ENCODE measurements at places on chromosomes 5 and 9.

- no peak for DNase-seq
Observed at GRCh38 chr5:107894361-107894760, 223.6 kb upstream of the EFNA5 start.

DNA sequence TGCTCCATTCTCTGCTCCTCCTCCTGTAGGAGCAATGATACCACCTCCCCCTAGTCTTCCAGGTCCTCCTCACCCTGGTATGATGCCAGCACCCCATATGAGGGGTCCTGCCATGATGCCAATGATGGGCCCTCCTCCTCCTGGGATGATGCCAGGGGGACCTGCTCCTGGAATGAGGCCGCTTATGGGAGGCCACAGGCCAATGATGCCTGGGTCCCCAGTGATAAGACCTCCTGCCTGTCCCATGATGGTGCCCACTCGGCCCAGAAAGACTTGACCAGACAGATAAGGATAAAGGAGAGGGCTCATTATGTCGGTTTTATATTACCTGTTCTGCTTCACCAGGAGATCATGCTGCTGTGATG lies 26.2 kb upstream of the IQGAP2 start:
- DNase-seq: no peak

GRCh38 chr9:125399666-125400065 lies 138.0 kb downstream of the GAPVD1 start:
- no peak for DNase-seq

GRCh38 chr9:113222482-113222841 lies 1.1 kb downstream of the SLC31A1 start:
- DNase-seq: peak; percentile 62

- peak; percentile 3 for DNase-seq
Observed at GRCh38 chr5:14901462-14902051, 30.0 kb upstream of the ANKH start.

DNA sequence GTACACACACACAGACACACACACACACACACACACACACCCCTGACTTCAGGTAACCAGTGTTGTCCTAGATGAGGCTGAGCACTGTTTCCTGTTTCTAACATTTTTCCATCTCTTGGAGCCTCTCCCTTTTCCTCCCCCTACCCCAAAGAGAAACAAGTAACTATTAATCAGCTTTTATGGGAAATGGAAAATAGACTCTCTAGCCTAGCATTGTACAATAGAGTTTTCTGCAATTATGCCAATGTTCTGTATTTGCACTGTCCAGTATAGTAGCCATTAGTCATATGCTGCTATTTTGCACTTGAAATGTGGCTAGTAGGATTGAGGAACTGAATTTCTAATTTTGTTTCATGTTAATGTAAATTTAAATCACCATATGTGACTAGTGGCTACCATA lies 33.1 kb downstream of the RAB3C start:
- peak; percentile 1 for DNase-seq

GRCh38 chr5:34047774-34048572 lies 5.0 kb upstream of the C1QTNF3 start:
- peak; percentile 32 for DNase-seq

- DNase-seq: no peak
Observed at GRCh38 chr5:179165421-179166170, 105.4 kb downstream of the ZNF354C start.

GRCh38 chr5:55453211-55453610 lies 81.6 kb downstream of the PLPP1 start:
- peak; percentile 22 for DNase-seq
